ENCODE measurements at places on chromosomes 1 and 21. TPM values are rescaled to one million over a fixed set of nuclear protein-coding genes. Genes with fewer than 3 reads are reported as not detected.
A peak's percentile ranks its signal among the peaks of the same experiment; 100 is the strongest.

DNA sequence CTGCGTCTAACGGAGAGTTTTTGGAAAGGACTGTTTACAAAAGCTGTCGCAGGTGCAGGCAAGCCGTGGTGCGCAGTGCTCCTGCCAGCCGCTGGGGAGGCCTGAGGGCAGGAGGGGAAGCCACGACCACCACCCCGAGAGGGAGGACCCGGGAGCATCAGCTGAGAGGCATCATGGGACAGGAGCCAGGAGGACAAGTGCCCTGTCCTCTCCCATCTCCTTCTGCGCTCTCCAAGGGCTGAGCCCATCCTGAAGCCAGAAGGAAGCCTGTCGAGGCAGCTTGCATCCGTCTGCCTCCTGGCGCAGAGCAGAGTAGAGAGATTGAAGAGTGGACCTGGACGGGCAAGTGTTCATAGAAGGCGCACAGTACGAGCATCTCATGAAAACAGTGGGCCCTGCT, 310.9 kb downstream of the KIF26B start:
- no peak for DNase-seq
- H3K36me3 ChIP-seq = no peaks in the 10 kb centered on the region
- H3K27ac ChIP-seq = no peak overlapping the region
- H3K27me3 ChIP-seq = no peaks in the 10 kb centered on the region

- H3K36me3 ChIP-seq = no peaks in the 10 kb centered on the region
- DNase-seq = no peak
- H3K4me3 ChIP-seq = no peak overlapping the region
- H3K27me3 ChIP-seq = no peaks in the 10 kb centered on the region
Measured at GRCh38 chr1:54777011-54777410, 12.7 kb upstream of the PARS2 start.

- no peaks in the 10 kb centered on the region for H3K27me3 ChIP-seq
- H3K4me3 ChIP-seq = no peak overlapping the region
- no peak overlapping the region for H3K27ac ChIP-seq
Measured at GRCh38 chr21:34908419-34909055, 140.6 kb downstream of the RUNX1 start.

GRCh38 chr1:3482378-3482849, 27.9 kb downstream of the ARHGEF16 start:
- no peak overlapping the region for H3K27ac ChIP-seq
- no peaks in the 10 kb centered on the region for H3K36me3 ChIP-seq
- peaks cover 7% of the 10 kb centered on the region for H3K4me1 ChIP-seq
- H3K4me3 ChIP-seq = no peak overlapping the region
- H3K27me3 ChIP-seq = no peaks in the 10 kb centered on the region
- peak; percentile 40 for DNase-seq

The MIER1 gene
- 32.6 TPM for total RNA-seq

GRCh38 chr1:53187401-53187800, 9.2 kb upstream of the CPT2 start:
- H3K4me1 ChIP-seq = peaks cover 8% of the 10 kb centered on the region
- H3K27me3 ChIP-seq = no peaks in the 10 kb centered on the region
- H3K27ac ChIP-seq = no peak overlapping the region

GRCh38 chr1:181919542-181919941, 142.0 kb downstream of the ZNF648 start:
- no peaks in the 10 kb centered on the region for H3K4me1 ChIP-seq
- no peaks in the 10 kb centered on the region for H3K36me3 ChIP-seq
- no peak for DNase-seq

GRCh38 chr1:167825419-167826079, 88.4 kb downstream of the ADCY10 start:
- no peaks in the 10 kb centered on the region for H3K27me3 ChIP-seq
- no peaks in the 10 kb centered on the region for H3K36me3 ChIP-seq
- H3K4me1 ChIP-seq = no peaks in the 10 kb centered on the region
- no peak overlapping the region for H3K4me3 ChIP-seq
- no peak for DNase-seq

The CSTB gene
- total RNA-seq = 16.1 TPM

- no peak overlapping the region for H3K4me3 ChIP-seq
- H3K4me1 ChIP-seq = no peaks in the 10 kb centered on the region
- DNase-seq = no peak
- H3K27ac ChIP-seq = no peak overlapping the region
Measured at GRCh38 chr21:45148316-45148990, 74.1 kb downstream of the ADARB1 start.

DNA sequence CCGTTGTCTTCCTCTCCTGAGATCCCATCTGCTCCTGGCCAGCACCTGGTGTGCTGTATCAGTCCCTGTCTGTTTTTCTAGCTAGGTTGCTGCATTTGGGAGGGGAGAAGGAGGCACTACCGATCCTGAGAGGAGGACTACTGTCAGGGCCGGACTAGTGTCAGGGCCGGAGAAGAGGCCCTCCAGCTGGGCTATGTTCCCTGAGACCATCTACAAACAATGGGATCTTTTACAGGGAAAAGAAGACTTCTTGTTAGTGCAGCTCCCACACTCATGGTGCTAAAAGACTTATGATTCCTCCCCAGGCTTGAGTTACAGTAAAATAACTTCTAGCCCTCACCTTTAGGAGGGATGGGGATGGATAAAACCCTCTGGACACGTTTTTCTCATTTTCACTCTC, 141.0 kb upstream of the TNR start:
- H3K4me3 ChIP-seq = no peak overlapping the region
- no peaks in the 10 kb centered on the region for H3K4me1 ChIP-seq
- no peak for DNase-seq
- H3K36me3 ChIP-seq = no peaks in the 10 kb centered on the region
- no peaks in the 10 kb centered on the region for H3K27me3 ChIP-seq
- no peak overlapping the region for H3K27ac ChIP-seq

The SAMSN1 gene
- 1.6 TPM for total RNA-seq

DNA sequence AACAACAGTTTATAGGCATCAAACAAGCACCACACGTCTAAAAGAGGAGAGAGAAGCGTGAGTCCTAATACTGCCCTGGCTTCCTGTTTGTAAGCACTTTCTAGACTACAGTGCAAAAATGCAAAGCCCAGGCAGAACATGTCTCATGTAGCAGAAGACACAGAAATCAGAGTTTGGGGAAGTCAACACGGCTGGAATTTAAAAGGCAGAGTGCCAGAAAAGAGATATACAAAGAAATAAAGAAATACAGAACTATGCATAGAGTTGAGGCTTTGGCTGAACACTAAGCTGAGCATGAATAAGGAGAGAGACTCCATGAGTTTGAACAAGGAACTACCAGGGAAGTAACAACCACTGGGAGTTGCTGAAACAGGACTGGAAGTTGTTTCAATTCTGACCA, 566.6 kb upstream of the NR5A2 start:
- no peak overlapping the region for H3K27ac ChIP-seq
- H3K4me1 ChIP-seq = no peaks in the 10 kb centered on the region
- DNase-seq = no peak
- no peaks in the 10 kb centered on the region for H3K27me3 ChIP-seq
- H3K4me3 ChIP-seq = no peak overlapping the region

The SPRR2F gene
- total RNA-seq = not detected

DNA sequence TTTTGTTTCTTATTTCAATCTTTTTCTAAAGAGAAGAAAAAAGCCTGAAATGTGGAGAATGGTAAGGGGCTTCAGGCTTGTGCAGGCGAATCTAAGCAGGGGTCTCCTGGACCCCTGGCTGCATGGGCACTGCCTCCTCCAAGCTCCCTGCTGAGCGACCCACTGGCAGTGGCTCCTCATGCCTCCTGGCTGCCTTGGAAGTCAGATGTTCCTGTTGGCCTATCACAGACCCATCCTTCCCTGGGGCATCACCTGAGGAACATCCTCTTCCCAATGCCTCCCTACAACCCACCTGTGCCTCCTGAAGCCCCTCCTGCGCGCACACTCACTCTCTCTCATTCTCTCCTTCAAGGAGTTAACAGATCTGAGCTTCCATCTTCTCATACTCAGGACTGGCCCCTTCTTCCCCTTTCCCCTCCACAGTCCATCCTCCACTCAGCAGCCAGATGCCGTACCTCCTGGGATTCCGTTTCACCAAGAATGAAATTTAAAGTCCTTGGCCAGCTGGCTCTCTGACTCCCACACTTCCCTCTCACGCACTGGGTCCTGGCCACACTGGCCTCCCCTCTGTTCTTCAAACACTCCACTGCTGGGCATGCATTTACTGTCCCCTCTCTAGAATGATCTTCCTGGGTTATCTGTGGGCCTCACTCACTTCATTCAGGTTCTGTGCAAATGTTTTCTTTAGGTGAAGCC, 41.7 kb downstream of the AZIN2 start:
- peaks cover 6% of the 10 kb centered on the region for H3K4me1 ChIP-seq
- H3K4me3 ChIP-seq = no peak overlapping the region
- no peak overlapping the region for H3K27ac ChIP-seq
- no peak for DNase-seq
- no peaks in the 10 kb centered on the region for H3K27me3 ChIP-seq
- no peaks in the 10 kb centered on the region for H3K36me3 ChIP-seq

- no peak for DNase-seq
- no peaks in the 10 kb centered on the region for H3K4me1 ChIP-seq
- H3K27ac ChIP-seq = no peak overlapping the region
- H3K27me3 ChIP-seq = no peaks in the 10 kb centered on the region
- H3K4me3 ChIP-seq = no peak overlapping the region
- H3K36me3 ChIP-seq = no peaks in the 10 kb centered on the region
Measured at GRCh38 chr1:6082430-6082971, 36.8 kb downstream of the KCNAB2 start.

The HLX gene
- total RNA-seq = 10.8 TPM

The PLA2G4A gene
- total RNA-seq = 8.3 TPM

DNA sequence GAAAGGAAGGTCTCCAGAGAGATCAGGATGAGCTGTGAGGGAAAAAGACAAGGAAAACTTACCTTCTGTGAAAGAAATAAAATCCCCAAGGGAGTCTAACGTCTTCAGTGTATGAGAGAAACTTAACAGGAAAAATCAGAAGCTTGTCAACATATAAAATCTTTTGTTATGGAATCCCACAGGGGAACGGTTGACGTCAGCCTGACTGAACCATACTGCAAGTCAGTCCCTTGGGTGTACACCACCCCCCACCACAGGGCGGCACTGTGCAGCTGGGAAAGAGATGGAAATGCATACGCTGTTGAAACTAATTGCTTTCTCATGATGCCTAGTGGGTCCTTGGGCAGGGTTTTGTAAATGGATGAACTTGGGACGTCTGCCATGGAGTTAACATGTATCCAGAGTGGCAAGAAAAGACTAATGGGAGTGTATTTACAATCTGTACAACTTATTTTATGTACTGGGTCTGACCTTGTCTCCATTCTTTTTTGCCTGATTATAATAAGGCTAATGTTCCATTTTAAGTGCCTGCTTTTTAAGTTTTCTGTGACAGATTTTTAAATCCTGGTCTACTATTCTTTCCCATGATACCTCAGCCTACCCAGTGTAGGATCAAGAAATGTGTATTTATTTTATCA, 22.7 kb downstream of the UTP25 start:
- H3K27me3 ChIP-seq = no peaks in the 10 kb centered on the region
- DNase-seq = peak; percentile 13
- H3K36me3 ChIP-seq = peaks cover 41% of the 10 kb centered on the region
- no peak overlapping the region for H3K27ac ChIP-seq
- H3K4me1 ChIP-seq = no peaks in the 10 kb centered on the region

DNA sequence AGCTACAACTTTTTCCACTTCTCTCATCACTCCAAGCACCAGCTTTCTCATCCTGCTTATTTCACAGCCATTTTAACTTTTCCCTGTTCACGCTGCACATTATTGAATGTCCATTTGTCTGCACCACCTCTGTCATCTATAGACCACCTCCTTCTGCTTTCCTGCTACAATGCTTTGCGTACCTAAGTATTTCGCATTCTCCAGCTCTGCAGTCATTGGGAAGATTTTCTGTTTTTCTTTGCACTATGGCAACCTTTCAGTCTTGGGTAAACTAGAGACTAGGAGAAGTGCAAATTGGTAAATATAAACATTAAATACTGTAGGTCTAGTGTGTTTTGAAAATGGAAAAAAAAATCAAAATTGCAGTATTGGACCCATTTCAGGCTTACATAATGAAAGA, 835 bp downstream of the CCDC30 start:
- H3K36me3 ChIP-seq = no peaks in the 10 kb centered on the region
- peaks cover 9% of the 10 kb centered on the region for H3K4me1 ChIP-seq
- no peaks in the 10 kb centered on the region for H3K27me3 ChIP-seq
- peak overlapping the region; percentile 72 for H3K4me3 ChIP-seq
- DNase-seq = no peak

The BLACAT1 gene
- not detected for total RNA-seq

The KCNA3 gene
- 11.7 TPM for total RNA-seq

- no peak for DNase-seq
- peaks cover 83% of the 10 kb centered on the region for H3K4me1 ChIP-seq
- H3K36me3 ChIP-seq = no peaks in the 10 kb centered on the region
- no peaks in the 10 kb centered on the region for H3K27me3 ChIP-seq
- no peak overlapping the region for H3K4me3 ChIP-seq
Measured at GRCh38 chr1:109567877-109568672, 19.7 kb downstream of the GNAI3 start.

GRCh38 chr1:58745117-58745516, 38.7 kb downstream of the JUN start:
- H3K36me3 ChIP-seq = no peaks in the 10 kb centered on the region
- no peak overlapping the region for H3K27ac ChIP-seq
- DNase-seq = no peak
- no peaks in the 10 kb centered on the region for H3K27me3 ChIP-seq

The UBL4B gene
- 0.41 TPM for total RNA-seq

The CELA2A gene
- total RNA-seq = not detected

The UFC1 gene
- 96.4 TPM for total RNA-seq

- H3K27ac ChIP-seq = no peak overlapping the region
- H3K4me1 ChIP-seq = peaks cover 8% of the 10 kb centered on the region
- H3K27me3 ChIP-seq = peaks cover 100% of the 10 kb centered on the region
- no peak for DNase-seq
- no peaks in the 10 kb centered on the region for H3K36me3 ChIP-seq
Measured at GRCh38 chr1:118984086-118984721, 3.9 kb downstream of the TBX15 start.

DNA sequence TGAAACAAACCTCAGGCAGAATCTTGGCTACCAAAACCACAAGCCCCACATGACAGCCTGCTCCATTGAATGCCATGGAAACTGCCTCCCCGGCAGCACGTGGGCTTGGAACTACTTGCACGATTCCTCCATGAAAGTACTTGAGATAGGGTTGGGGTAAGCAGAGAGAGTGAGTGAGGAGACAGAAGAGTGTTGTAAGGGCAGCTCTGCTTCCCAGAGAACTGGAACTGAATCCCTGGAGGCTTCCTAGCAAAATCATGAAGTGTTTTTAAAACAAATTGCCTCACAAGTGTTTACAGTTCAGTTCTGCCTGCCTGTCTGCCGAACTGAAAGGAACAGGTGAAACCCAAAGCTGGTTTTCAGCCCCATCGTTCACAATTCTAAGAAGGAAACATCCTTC, 35.3 kb upstream of the DNASE2B start:
- DNase-seq = no peak
- no peaks in the 10 kb centered on the region for H3K27me3 ChIP-seq
- peaks cover 11% of the 10 kb centered on the region for H3K4me1 ChIP-seq
- no peak overlapping the region for H3K27ac ChIP-seq
- H3K4me3 ChIP-seq = no peak overlapping the region
- no peaks in the 10 kb centered on the region for H3K36me3 ChIP-seq

The NVL gene
- total RNA-seq = 52.3 TPM
